ENCODE measurements at places on chromosomes 7 and 10.

GRCh38 chr7:28908775-28909174 lies 49.4 kb downstream of the TRIL start:
- DNase-seq: no peak

DNA sequence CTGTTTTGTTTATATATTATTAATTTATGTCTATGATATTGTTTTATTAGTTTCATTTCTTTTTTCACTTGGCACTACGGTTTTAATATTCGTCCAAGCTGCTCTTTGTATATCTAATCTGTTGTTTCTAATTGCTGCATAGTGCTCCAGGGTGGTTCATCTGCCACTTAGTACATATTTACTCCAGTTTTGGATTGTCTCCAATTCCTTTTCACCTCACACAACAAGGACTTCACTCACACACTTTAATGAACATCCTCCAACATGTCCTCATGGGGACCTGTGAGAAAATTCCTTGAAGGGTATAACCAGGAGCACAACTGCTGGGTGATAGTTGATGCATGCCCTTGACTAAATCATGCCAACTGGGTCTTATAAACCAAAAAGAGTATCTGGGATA lies 14.1 kb upstream of the NOC3L start:
- no peak for DNase-seq

GRCh38 chr10:10796061-10796773 lies 221.5 kb upstream of the CELF2 start:
- no peak for DNase-seq

GRCh38 chr10:44203535-44203934 lies 181.4 kb downstream of the CXCL12 start:
- DNase-seq: no peak

GRCh38 chr7:51142741-51143385 lies 173.7 kb downstream of the COBL start:
- DNase-seq: no peak

DNA sequence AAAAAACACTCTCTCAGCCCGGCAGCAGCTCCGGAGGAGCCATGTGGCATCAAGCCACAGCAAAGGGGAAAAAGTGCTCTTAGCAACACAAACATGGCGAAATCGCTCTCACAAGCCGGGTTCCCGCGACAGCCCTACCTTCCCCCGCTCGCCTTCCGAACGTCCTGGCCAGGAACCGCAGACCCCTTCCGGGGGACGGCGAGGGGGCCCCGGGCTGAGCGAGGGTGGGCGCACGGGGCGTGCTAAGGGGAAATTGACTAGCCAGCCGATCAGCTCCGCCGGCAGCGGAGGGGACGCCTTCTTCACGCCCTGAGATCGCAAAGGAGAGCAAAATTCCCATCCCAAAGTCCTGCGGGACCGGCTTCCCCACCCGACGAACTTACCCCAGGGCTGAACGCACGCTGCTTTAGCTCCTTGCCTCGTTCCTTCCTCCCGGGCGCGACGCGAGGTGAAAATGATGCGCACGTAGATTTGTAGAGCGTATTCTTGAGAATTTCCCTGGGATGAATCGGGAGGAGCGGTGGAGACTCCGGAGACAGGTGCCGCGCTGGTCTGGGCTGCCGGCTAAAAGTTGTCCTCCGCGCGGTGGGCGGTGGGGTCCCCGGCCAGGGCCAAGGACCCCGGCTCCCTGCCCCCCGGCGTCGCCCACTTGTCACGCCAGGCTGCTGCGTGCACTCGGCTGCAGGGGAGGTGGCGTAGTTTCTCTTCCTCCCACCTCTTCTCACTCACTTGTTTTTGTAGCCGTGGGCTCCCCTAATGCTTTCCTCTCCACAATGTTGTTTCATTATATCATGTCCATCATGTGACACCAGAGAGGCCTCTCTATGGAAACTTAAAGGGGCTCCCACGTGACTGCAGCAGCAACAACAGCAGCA lies 220.1 kb upstream of the MKLN1 start:
- peak; percentile 22 for DNase-seq

DNA sequence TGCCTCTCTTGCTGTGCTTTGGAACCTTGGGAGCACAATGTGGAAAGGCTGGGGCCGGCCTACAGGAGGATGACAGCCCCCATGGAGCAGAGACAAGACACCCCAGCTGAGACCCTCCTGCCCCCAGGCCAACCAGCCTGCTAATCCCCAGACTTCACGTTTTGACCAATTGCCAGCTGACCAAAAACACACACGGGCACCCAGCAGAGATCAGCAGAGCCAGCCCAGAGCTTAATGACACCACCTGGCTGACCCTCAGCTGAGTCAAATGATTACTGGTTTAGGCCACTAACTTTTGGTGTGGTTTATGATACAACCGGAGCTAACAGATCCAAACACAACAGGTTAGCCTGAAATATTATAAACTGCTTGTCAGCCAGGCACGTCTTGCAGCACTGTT lies 111.2 kb upstream of the KIF5B start:
- DNase-seq: no peak

DNA sequence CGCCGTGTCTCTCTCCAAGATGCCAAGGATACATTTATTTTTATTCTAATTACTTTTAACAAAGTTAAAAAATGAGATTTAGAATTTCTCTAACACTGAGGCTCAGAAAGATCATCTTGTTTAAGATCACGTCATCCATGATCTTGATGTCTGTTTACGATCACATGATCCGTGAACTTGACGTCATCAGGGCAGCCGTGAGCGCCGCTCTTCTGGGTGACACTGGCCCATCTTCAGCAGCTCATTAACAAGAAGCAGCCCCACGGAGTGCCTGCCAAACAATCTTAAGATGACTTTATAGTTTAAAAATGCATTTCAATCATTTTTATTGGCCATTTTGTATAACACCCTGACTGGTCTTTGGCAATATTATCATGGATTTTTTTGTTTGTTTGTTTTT lies 291.1 kb upstream of the PRKCQ start:
- no peak for DNase-seq

DNA sequence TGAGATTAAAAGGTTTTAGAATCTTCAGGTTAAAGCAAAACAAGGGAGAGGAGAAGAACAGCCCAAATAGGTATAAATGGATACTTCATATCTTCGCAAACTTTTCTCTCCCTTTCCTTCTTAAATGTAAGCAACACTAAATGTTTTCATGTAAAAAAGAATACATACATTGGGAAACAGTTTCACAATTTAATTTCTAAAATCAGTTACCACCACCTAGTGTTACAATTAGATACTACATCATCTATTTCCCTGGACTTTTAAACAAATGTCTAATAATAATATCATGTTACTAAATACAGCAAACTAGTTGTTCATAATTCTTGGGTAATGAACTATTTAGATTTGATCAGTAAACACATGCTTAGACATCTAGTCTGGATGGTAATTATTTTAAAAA lies 35.8 kb downstream of the MINDY3 start:
- DNase-seq: no peak

- DNase-seq: no peak
Measured at GRCh38 chr7:53131697-53132096, 96.3 kb downstream of the POM121L12 start.

GRCh38 chr10:24153537-24153936 lies 55.4 kb upstream of the KIAA1217 start:
- DNase-seq: no peak

- no peak for DNase-seq
Measured at GRCh38 chr7:16345979-16346958, 75.1 kb downstream of the CRPPA start.

- peak; percentile 37 for DNase-seq
Measured at GRCh38 chr7:99392659-99393354, 15.6 kb downstream of the PDAP1 start.
